ENCODE measurements at places on chromosomes 5 and 9.

GRCh38 chr9:78905986-78906755, 609.2 kb downstream of the PSAT1 start:
- no peak for DNase-seq

DNA sequence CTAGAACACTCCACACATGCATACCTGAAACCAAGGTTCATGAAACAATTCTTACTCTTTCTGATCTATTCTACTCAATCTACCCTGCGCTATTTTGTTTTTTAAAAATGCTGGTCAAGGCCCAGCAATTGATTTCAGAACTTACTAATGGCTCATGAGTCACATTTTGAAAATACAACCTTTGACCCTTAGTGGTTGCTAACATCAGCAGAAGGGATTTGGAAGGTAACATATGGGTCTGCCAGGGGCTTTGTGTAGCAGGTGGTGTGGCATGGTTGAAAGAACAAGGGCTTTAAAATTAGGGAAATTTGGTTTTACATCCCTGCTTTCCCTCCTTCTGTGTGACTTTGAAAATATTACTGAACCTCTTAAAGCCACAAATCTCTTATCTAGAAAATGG, 101.4 kb downstream of the ATG10 start:
- no peak for DNase-seq

DNA sequence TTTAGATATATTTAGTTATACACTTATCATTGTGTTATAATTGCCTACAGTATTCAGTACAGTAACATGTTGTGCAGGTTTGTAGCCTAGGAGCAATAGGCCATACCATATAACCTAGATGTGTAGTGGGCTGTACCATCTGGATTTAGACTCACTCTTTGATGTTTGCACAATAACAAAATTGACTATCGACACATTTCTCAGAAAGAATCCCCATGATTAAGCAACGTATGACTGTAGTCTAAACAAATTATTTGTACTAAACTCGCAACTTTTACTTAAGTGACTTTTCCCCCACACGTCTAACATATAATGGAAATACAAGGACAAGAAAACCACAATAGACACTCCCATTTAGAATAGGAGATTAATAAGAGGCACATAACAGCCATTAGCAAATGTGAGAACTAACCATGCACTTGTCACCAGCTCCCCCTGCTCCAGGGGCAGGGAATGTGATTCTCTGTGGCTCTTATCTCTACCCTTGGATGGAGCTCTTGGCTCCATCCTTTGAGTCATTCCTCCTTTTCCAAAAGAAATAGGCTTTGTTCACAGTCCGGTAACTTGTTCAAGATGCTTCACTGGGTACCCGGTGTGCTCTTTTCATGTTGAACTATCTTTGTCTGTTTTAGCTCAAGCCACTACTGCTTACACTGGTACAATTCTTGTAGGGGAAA, 8.7 kb upstream of the B4GALT1 start:
- DNase-seq: no peak

- no peak for DNase-seq
Measured at GRCh38 chr9:106478312-106478711, 384.7 kb upstream of the ZNF462 start.

DNA sequence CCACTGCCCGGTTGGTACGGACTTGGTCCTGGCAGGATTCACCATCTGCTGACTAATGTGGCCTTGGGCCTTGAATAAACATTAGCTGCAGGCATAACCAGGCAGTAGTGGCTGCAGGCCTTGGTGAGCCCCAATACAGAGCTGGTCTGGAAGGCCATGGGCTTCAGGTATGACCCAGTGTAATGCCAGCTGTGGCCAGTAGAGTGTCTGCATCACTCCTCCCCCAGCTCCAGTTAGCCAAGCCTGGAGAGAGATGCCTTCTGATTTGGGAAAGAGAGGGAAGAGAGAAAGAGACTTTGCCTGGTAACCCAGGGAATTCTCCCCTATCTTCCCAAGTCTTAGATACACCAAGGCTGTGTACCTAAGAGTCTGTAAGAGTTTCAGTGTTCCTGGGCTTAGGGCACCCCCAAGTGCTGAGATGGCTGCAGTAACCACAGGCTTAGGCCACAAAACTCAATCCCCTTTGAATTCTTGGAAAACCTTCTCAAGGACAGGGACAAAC, 5.6 kb upstream of the C5 start:
- DNase-seq: no peak

DNA sequence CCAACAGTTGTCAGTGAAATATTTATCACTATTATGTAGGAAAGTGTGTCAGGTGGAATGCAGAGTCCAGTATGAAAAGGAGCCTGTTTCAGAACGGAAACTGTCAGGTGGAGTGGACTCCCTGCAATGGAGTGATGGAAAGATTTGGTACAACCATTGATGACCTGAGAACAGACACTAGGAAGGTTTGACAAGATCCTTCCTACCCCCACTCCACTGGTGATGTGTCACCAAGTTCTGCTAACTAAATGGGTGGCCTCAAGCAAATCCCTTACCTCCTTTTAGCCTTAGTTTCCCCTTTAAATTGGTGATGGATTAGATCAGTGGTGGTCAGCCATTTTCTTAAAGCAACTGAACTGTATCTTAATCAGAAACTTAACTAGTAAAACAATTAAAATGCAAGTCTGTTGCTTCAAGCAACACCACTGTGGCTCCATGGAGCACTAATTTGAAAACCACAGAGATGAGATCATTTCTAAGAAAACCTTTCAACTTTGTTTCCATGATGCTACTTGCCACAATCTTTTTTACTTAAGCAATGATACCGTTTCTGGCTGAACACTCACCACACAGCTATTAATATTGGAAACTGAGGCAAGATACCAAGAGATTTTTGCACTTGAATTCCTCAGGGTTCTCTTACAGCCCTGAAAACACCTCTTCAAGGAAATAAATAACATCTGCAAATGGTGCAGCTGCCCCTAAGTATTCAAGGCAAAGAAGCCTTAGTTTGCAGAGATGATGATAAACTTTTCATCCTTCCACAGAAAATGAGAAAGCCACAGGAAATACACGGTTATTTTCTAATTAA, 140.6 kb downstream of the ERCC6L2 start:
- peak; percentile 56 for DNase-seq

GRCh38 chr9:127166651-127167524, 44.5 kb upstream of the ANGPTL2 start:
- peak; percentile 89 for DNase-seq

DNA sequence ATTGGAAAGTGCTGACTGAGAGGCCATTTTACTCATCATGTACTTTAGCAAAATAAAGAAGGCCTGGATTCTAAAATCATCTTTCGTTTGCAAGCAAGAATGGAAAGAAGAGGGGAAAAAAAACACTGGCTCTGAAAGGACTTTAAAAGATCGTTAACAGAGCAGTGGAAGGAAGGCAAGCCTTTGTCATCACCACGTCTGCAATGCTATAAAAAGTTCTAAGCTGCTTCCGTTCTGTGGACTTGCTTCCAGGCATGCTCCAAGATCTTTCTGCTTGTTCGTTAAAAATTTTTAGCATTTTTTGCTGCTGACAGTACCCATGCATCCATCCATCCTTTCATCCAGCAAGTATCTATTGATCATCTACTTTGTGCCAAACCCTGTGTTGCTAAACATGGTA, 226.5 kb downstream of the GABBR2 start:
- DNase-seq: no peak

- DNase-seq: no peak
Measured at GRCh38 chr9:135582966-135583687, 21.6 kb downstream of the PAEP start.

DNA sequence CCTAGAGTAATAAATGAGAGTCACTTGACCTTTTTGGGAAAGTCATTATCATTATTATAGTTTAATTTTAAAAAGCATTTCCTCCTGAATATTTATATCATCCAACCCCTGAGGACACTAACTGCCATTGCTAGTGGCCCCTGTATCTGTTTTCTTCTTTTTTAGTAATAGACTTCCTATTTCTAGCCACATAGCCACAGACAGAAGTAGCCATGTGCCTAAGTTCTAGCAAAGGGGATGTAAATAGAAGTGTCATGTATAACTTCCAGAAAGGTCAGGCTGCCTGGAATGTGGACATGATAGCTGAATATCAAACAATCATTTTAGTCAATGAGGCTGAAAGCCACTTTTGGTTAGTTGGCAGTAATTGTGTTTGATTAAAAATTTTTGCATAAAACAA, 37.5 kb upstream of the IQGAP2 start:
- DNase-seq: no peak

- no peak for DNase-seq
Measured at GRCh38 chr9:135392511-135392910, 87.1 kb upstream of the PPP1R26 start.

- DNase-seq: no peak
Measured at GRCh38 chr9:83154821-83155220, 91.9 kb upstream of the RASEF start.

DNA sequence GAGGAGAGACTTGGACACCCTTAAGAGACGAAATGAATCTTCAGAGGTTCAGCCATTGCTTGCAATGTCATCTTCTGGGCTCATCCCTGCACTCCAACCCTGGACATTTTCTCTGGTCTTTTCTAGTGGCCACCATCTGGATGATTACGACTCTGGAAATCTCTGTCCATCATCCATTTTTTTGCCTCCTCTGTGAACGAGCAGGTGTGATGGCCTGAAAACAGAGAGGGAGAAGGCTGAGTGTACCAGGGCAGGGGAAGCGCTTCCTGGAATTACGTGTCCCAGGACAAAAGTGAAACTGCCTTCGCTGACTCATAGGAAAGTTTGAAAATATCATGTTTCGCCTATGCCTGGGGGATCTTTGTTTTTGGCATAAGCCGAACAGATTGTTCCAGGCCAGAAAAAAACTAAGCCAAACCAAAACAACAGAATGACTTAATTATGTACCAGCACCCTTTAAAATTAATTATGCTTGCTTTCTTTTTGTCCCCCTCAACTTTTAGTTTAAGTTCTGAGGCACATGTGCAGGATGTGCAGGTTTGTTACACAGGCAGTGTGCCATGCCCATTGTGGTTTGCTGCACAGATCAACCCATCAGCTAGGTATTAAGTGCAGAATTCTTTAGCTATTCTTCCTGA, 31.9 kb downstream of the ANKRD33B start:
- DNase-seq: no peak

GRCh38 chr9:33166231-33167083, 679 bp downstream of the B4GALT1 start:
- DNase-seq: no peak

DNA sequence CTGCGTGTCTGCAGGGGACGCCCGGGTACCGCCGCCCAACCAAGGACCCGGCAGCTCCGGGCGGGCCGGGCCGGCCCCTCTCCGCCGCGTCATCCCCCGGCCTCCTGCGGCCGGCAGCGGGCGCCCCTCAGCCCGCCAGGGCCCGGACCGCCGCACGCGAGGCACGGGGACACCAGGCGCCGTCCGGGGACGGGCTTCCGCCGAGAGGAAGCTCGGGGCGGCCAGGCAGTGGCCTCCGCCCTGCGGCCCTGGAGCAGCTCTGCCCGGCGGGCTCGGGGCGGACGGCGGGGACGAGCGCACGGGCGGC, 373 bp downstream of the FBXW5 start:
- DNase-seq: no peak

GRCh38 chr5:16722097-16722495, 105.3 kb upstream of the RETREG1 start:
- DNase-seq: no peak

DNA sequence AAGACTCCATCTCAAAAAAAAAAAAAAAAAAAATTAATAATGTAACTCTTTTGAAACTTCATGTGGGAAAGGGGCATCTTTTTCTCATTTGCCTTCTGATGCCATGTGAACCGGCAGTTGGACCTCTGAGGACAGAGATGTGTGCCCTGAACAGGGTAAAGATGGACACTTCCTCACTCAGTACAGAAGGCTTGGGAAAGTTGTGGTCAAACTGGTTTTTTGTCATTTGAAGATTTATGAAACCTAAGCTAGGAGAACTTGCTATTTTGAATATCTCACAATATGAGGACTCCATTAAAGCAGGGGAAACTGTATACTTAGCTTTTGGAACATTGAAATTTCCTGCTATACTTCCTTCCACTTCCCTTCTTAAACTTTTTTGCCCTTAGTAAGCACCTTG, 147.5 kb upstream of the ALDH1B1 start:
- DNase-seq: no peak

GRCh38 chr5:169717288-169717687, 80.2 kb downstream of the DOCK2 start:
- DNase-seq: no peak

GRCh38 chr9:5052838-5053237, 67.8 kb downstream of the JAK2 start:
- no peak for DNase-seq

DNA sequence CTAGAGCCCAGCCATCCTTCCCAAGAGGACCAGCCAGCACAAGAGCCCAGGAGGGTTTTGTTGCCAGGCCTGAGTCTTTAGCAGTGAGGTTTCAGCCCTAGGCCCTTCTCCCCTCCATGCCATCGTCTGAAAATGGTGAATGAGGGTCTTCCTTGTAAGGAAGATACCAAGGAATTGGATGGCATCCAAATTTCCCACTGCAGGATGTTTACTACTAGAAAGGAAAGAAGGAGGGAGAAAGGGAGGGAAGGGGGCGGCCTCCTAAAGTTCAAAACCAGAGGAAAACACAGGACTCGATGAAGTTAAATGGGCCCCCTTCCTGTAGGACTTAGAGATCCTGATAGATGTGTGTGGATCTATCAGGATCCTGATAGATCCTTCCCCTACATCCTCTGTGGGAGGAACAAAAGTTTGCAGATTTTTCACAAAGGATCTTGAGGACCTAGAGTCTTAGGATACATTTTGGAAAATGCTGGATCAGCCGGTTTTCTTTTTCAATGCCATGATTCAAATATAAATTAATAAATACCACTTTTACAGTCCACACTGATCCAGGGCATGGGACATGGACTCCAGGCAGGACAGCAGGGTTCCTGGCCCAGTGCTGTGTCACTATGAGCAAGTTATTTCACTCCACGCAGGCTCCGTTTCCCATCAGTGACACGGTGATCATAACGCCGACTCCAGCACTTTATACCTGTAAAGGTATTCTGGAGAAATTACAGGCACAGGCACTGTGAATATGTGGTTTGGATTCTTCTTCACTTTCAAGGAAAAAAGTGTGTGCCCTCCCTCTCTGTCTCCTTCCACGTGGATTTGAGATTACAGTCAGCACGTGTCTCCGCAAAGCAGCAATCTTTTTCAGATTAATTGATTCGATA, 40.9 kb downstream of the C5orf15 start:
- no peak for DNase-seq

DNA sequence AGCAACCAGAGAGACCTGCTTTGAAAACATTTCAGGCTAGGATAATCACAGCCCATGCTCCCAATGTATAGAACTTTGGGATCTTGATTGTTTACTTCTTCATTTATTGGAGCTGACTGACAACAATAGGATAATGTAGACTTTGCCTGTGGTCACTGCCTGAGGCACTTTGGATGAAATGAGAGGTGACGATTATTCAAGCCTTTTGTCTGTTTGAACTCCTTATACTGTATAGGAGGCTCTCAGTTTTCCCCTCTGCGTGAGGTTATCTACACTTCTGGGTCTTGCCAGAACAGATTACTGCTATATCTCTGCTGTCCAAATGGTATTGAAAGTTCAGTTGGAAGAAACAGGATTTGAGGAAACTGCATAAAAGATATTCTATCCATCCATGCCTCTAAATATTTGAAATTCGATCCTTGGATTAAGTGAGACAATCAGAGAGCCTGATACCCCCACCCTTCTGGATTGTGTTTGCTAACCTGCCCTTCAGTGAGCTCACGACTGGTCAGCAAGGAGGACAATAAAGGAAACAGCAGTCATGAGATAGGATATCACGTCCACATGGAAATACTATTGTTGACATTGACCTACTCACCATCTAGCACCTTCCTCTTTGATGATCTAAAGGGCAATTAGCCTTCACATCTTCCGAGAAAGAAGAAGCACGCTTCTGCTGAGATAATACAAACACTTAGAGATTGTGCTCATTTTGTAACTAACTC, 98.1 kb downstream of the DOCK8 start:
- no peak for DNase-seq

All from Jurkat, Clone E6-1 (cell line).